ENCODE measurements at places on chromosomes 5 and 9. TPM values are rescaled to one million over a fixed set of nuclear protein-coding genes. Genes with fewer than 3 reads are reported as not detected.

GRCh38 chr5:178372142-178372571 is 139.6 kb upstream of the PHYKPL start:
- no peak for DNase-seq
- H3K4me3 ChIP-seq: no peak overlapping the region
- no peak overlapping the region for H3K27ac ChIP-seq
- H3K36me3 ChIP-seq: no peaks in the 10 kb centered on the region
- H3K27me3 ChIP-seq: no peaks in the 10 kb centered on the region

DNA sequence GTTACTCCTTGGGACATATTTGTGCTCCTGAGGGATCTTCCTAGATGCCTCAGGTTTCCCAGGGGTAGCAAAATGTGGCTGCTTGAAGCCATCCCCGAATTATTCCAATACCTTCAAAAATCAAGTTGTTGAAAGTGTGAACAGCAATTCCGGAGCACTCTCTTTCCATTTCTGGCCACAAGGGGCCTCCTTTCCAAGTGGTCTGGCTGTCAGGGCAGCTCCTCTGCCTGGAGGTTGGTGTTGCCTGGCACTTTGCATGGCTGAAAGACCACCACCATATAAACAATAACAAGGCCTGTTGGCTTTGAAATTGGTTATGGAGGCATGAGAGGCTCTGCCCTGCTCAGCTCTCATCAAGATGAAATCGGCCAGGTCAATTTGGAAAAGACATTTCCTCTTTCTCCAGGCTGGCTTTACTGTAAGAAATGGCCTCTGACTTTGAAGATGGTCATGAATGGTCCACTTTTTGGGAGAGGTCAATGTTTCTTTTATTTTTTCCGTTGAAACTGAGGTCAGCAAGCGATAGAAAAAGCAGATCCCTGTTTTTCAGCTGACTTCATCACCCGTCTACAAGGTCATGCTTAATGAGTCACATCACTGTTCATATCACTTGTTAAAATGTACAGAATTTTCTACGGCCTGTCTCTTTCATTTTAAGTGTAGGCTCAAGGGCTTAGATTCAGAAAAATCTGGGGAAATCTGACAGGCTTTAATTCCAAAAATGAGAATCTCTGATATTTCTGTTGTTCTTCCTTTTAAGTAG is 481.1 kb upstream of the ZNF608 start:
- peak overlapping the region; percentile 16 for H3K27ac ChIP-seq
- peaks cover 9% of the 10 kb centered on the region for H3K4me1 ChIP-seq
- no peak overlapping the region for H3K4me3 ChIP-seq
- H3K27me3 ChIP-seq: no peaks in the 10 kb centered on the region

- no peak overlapping the region for H3K4me3 ChIP-seq
- H3K36me3 ChIP-seq: no peaks in the 10 kb centered on the region
- H3K27me3 ChIP-seq: no peaks in the 10 kb centered on the region
- no peak overlapping the region for H3K27ac ChIP-seq
Observed at GRCh38 chr9:124190761-124191160, 67.0 kb upstream of the NEK6 start.

GRCh38 chr5:19734776-19735175 is 253.2 kb downstream of the CDH18 start:
- H3K4me3 ChIP-seq: no peak overlapping the region
- H3K4me1 ChIP-seq: no peaks in the 10 kb centered on the region
- no peak for DNase-seq
- H3K36me3 ChIP-seq: no peaks in the 10 kb centered on the region
- H3K27me3 ChIP-seq: no peaks in the 10 kb centered on the region

GRCh38 chr5:135405082-135405481 is 6.1 kb upstream of the MACROH2A1 start:
- H3K36me3 ChIP-seq: no peaks in the 10 kb centered on the region
- no peak overlapping the region for H3K27ac ChIP-seq
- H3K4me1 ChIP-seq: no peaks in the 10 kb centered on the region
- no peak for DNase-seq
- no peak overlapping the region for H3K4me3 ChIP-seq

Gene ANGPTL2
- total RNA-seq: 3.8 TPM

DNA sequence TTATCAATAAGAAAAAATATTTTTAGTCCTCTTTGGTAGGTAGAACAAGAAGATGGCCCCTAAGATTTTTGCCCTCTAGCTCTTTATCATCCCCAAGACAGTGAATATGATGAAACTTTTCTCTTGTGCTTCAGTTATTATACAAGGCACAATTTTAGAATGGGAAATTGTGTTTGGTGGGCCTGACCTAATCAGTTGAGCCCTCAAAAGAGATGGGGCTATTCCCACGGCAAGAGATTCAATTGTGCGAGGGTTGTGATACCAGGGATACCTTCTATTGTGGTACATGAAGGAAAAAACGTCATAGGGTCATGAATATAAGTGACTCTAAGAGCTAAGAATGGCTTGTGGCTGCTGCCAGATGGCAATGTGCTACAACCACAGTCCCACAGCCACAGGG is 94.0 kb upstream of the COX7C start:
- no peaks in the 10 kb centered on the region for H3K4me1 ChIP-seq
- no peaks in the 10 kb centered on the region for H3K27me3 ChIP-seq
- no peak overlapping the region for H3K4me3 ChIP-seq
- H3K27ac ChIP-seq: no peak overlapping the region

GRCh38 chr5:94423411-94423810 is 195.0 kb downstream of the KIAA0825 start:
- H3K27ac ChIP-seq: no peak overlapping the region
- no peaks in the 10 kb centered on the region for H3K27me3 ChIP-seq
- H3K36me3 ChIP-seq: no peaks in the 10 kb centered on the region
- no peaks in the 10 kb centered on the region for H3K4me1 ChIP-seq

Gene INSL4
- total RNA-seq: 0.81 TPM

- no peaks in the 10 kb centered on the region for H3K36me3 ChIP-seq
- no peak overlapping the region for H3K4me3 ChIP-seq
- DNase-seq: no peak
- H3K27ac ChIP-seq: no peak overlapping the region
- no peaks in the 10 kb centered on the region for H3K27me3 ChIP-seq
Observed at GRCh38 chr5:32753765-32754164, 42.6 kb downstream of the NPR3 start.

DNA sequence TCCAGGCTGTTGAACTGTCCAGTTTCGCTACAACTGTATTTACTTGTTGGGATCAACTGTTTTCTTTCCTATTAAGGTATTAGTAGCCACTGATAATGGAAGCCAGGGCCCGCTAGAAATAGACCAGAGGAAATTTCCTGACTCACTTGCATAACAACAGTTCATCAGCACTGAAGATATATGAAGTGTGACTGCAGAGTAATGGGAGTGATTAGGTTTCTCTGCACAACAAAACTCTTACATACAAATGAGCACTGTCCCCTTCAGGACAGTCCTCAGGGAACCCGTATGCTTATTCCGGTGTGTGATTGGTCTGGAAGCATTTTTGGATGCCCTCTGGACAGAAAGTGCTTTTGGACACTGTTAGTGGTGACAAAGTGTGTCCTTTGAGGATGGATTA is 55.3 kb downstream of the LIX1 start:
- H3K27me3 ChIP-seq: no peaks in the 10 kb centered on the region
- no peak overlapping the region for H3K4me3 ChIP-seq
- no peak overlapping the region for H3K27ac ChIP-seq
- no peaks in the 10 kb centered on the region for H3K4me1 ChIP-seq
- DNase-seq: no peak

GRCh38 chr5:170330568-170331054 is 33.0 kb upstream of the LCP2 start:
- H3K4me1 ChIP-seq: peaks cover 12% of the 10 kb centered on the region
- H3K27ac ChIP-seq: no peak overlapping the region
- no peaks in the 10 kb centered on the region for H3K27me3 ChIP-seq
- no peaks in the 10 kb centered on the region for H3K36me3 ChIP-seq
- DNase-seq: no peak
